ENCODE measurements at places on chromosomes 5 and 9. TPM values are rescaled to one million over a fixed set of nuclear protein-coding genes. Genes with fewer than 3 reads are reported as not detected.

Gene PCDHA6
- total RNA-seq: 23.5 TPM

Gene PTGR1
- total RNA-seq: 28.1 TPM

Gene ADGRV1
- total RNA-seq: 1.5 TPM

Gene TSSK1B
- 0.10 TPM for total RNA-seq

Gene FYB1
- not detected for total RNA-seq

Gene SLC36A3
- not detected for total RNA-seq

Gene EGFLAM
- total RNA-seq: 0.12 TPM

Gene MYMK
- not detected for total RNA-seq

Gene EQTN
- not detected for total RNA-seq

Gene DCAF10
- 29.5 TPM for total RNA-seq

Gene ZDHHC12
- 23.6 TPM for total RNA-seq

Gene FOXD4L3
- total RNA-seq: not detected

Gene SMIM33
- total RNA-seq: not detected

GRCh38 chr5:157198277-157198986, 17.8 kb downstream of the ITK start:
- no peak for DNase-seq

GRCh38 chr9:98551511-98552286, 157.0 kb downstream of the GABBR2 start:
- DNase-seq: no peak

DNA sequence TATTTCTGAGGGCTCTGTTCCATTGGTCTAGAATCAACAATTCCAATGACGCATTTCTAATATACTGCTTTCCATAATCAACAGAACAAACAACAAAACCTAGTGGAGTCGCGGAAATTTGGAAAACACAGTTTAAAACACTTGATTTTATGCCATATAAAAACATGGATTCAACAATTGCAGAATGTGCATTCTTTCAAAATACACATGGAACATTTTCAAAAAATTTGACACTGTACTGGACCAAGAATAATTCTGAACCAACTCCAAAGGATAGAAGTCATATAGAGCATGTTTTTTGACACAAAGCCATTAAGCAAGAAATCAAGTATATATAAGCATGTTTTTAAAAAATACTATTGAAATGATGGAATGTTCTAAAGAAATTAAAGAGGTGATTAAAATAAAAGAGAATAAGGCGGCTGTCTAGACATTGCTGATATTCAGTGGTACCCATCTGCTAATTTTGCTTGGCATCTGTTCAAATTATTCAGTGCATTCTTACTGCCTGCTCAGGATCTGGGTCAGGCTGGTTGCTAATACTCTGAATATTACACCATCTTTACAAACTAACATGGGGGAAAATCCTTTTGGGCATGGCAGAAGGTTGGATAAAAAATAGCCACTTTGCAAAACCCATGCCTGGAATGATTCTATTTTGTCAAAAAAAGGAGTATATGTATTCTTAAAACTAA, 221.3 kb downstream of the NPR3 start:
- no peak for DNase-seq

GRCh38 chr9:111916234-111916645, 19.6 kb downstream of the UGCG start:
- DNase-seq: no peak

GRCh38 chr5:179795049-179795862, 1.5 kb downstream of the LTC4S start:
- no peak for DNase-seq

- DNase-seq: no peak
Measured at GRCh38 chr9:137449081-137449844, 8.1 kb upstream of the ENTPD8 start.

DNA sequence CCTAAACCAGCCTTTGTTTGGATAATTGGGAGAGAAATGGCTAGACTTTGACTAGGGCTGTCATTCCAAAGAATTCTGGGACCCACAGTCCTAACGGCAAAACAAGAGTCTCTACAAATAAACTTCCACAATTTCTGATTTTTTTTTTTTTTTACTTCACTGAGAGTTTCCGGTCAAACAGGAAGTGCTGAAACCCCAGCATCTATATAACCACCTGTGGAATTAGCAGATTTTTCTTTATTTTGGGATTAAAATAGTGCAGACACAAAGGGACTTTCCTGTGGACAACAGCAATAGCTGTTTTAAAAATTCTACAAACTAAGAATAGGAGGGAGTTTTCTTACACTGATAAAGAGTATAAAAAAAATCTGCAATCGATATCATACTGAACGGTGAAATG, 157.4 kb downstream of the ARSB start:
- no peak for DNase-seq

- no peak for DNase-seq
Measured at GRCh38 chr5:172453986-172454357, 353 bp downstream of the SH3PXD2B start.

GRCh38 chr5:93101661-93102060, 479.4 kb downstream of the NR2F1-AS1 start:
- no peak for DNase-seq

DNA sequence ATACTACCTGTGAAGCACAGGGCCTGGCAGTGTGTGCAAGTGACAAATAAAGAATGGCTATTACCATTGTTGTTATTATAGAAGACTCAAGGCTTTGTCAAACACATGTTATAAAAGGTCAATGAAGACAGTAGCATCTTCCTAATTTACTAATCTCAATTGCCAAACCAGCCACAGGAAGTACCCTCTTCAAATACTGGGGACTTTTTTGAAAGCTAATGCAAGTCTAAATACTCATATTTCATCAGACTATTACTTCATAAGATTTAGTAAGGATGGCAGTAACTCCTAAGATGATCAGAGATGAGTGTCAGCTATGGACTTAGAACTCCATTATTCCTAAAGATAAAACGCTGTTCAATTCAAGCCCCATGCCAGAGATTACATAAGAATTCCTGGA, 43.0 kb downstream of the GNAQ start:
- no peak for DNase-seq

DNA sequence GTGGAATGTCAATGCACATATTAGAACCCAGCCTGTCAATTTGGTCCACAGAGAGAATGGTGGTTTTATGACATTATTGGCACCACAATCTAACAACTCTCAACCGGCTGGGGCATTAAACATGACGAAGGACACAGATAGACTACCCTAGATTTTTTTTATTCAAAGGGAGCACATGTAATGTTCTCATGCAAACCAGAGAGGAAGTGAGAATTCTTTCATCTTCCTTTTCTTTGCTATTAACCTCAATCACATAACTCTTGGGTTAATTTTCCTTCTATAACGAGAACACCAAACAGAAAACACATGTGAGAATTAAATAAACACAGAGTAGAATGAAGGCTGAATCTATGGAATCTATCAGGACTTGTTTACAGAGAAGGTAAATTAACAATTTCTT, 94.9 kb upstream of the TNC start:
- no peak for DNase-seq

GRCh38 chr5:103562453-103563157, at the start of gene NUDT12:
Gene NUDT12, minus strand, starts transcription at chr5:103562789. Its CDS starts 2,541 bp downstream, at chr5:103560248.
- no peak for DNase-seq

GRCh38 chr5:175707751-175708375, 50.0 kb downstream of the HRH2 start:
- peak; percentile 72 for DNase-seq

- no peak for DNase-seq
Measured at GRCh38 chr5:91225848-91226686, 157.1 kb downstream of the ARRDC3 start.

GRCh38 chr5:71537687-71538086, 49.5 kb upstream of the MCCC2 start:
- peak; percentile 28 for DNase-seq

- no peak for DNase-seq
Measured at GRCh38 chr5:10885026-10885425, 124.0 kb upstream of the DAP start.

GRCh38 chr5:172403817-172404216, 50.5 kb downstream of the SH3PXD2B start:
- DNase-seq: no peak

GRCh38 chr5:177378884-177379883, 5.0 kb upstream of the SLC34A1 start:
- DNase-seq: no peak

- DNase-seq: no peak
Measured at GRCh38 chr5:36691696-36692371, 85.4 kb downstream of the SLC1A3 start.

GRCh38 chr5:111513131-111513520, 791 bp upstream of the STARD4 start:
- DNase-seq: no peak

- DNase-seq: no peak
Measured at GRCh38 chr9:131995382-131995781, 84.3 kb downstream of the MED27 start.

- DNase-seq: no peak
Measured at GRCh38 chr5:74491586-74491985, 148.9 kb downstream of the ENC1 start.

GRCh38 chr9:74609671-74610405, 112.7 kb downstream of the RORB start:
- no peak for DNase-seq

DNA sequence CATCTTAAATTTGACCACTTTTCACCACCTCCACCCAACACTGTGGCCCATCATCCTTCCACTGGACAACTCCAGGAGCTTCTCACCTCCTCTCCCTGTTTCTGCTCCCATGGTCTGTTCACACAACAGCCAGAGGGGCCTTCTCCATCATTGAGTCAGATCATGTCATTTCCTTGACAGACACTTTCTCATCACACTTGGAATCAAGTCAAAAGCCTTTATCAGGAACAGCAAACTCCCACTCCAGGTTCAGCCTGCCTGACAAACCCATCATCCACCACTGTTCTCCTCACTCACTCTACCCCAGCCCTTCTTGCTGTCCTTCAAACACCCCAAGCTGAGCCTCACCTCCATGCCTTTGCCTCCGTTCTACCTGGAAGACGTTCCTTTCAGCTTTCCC, 78.4 kb upstream of the ADRA1B start:
- DNase-seq: no peak
